ENCODE measurements at places on chromosomes 5 and 9. TPM values are rescaled to one million over a fixed set of nuclear protein-coding genes. Genes with fewer than 3 reads are reported as not detected.

- DNase-seq = no peak
These were observed 34.5 kb upstream of the LMNB1 start for GRCh38 chr5:126742425-126742824.

GRCh38 chr5:177361418-177362291, 3.9 kb downstream of the RGS14 start:
- no peak for DNase-seq

- DNase-seq = no peak
These were observed 3.5 kb upstream of the ZNF366 start for GRCh38 chr5:72510610-72511181.

- DNase-seq = no peak
These were observed 5.5 kb upstream of the ITK start for GRCh38 chr5:157175071-157175612.

GRCh38 chr9:83188277-83188676, 125.3 kb upstream of the RASEF start:
- no peak for DNase-seq

DNA sequence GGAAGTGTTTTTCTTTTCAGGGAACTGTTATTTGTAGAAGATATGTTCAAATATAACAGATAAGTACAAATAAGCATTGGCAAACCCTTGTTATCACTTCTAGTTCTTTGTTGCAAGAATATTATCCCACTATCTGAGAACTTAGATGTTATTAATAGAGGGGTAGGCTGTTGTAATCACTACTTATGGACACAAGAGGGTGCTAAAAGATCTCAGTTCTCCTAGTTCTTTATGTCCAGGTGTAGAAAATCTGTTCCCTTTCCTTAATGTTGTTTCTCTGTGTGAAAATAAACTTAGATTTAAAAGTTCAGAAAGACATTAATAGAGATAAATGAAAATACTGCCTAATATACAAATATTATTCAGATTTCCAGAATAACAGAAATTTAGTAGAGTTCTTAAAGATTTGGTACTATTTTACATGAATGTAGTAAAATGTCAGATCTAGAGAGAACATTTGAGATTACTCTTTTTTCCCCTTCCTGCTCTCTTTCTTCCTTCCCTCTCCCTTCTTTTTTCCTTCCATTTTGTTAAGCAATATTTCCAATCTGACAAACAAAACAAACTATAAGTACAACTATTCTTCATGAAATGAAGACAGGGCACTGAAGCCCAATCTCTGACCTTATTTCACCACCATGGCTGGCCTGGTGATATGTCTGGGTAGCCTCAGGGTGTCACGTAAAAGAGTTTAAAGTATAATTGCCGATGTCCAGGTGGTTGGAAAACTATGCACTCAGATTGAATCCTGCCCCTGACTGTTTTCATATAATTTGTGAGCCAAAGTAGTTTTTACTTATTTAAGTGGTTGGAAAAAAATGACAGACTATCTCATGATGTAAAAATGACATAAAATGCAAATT, 43.6 kb upstream of the C5orf46 start:
- no peak for DNase-seq

DNA sequence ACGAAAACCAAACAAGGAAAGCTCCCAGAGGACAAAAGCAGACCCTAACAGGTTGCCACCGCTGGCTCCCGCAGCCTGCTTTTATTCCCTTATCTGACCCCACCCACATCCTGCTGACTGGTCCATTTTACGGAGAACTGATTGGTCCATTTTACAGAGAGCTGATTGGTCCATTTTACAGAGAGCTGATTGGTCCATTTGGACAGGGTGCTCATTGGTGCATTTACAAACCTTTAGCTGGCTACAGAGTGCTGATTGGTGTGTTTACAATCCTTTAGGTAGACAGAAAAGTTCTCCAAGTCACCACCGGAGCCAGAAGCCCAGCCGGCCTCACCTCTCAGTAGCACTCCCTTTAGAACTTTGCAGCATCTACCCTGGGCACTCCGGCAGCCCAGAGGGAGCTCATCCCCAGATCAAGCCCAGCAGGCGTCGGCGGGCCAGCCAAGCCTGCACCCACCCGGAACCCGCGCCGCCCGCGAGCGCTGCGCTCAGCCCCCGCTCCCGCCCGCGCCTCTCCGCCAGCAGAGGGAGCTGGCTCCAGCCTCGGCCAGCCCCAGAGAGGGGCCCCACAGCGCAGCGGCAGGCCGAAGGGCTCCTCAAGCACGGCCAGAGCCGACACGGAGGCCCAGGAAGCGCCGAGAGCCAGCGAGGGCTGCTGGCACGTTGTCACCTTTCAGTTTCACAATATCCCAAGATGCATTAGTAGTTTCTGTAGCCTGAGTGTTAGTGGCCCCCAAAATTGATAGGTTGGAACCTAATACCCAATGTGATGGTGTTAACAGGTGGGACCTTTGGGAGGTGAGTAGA, 35.3 kb upstream of the CLPTM1L start:
- DNase-seq = no peak

GRCh38 chr5:173320259-173320658, 8.0 kb downstream of the STC2 start:
- DNase-seq = no peak

GRCh38 chr9:109967651-109968642, 187.9 kb downstream of the PALM2AKAP2 start:
- no peak for DNase-seq

DNA sequence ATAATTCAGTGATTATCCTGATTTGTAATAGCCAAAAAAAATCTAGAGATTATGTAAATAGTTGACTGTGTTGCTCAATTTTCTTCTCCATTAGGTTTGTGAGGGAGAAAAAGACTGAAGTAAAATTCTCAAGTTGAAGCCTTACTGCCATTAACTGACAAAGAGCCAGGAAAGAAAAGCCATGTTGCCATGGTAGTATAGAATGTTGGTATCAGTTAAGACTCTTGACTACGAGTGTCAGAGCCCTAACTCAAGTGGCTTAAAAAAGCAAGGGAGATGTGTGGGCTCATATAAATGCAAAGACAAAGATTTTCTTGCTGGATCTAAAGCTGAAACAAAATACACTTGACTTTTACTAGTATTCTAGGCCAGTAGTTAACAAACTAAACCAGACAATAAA, 571.7 kb downstream of the KCTD16 start:
- DNase-seq = no peak

- no peak for DNase-seq
These were observed 19.8 kb downstream of the SLC22A4 start for GRCh38 chr5:132313961-132314432.

DNA sequence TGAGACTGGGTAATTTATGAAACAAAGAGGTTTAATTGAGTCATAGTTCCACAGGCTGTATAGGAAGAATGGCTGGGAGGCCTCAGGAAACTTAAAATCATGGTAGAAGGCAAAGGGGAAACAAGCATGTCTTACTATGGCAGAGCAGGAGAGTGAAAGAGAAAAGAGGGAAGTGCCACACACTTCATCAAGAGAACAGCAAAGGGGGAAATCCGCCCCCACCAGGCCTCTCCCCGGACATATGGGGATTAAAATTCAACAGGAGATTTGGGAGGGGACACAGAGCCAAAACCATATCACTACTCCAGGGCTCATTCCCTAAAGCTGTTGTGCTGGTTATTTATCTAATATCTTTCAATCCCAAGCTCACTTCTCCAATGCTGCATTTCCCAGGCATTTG, 50.2 kb upstream of the NR3C1 start:
- DNase-seq = no peak

DNA sequence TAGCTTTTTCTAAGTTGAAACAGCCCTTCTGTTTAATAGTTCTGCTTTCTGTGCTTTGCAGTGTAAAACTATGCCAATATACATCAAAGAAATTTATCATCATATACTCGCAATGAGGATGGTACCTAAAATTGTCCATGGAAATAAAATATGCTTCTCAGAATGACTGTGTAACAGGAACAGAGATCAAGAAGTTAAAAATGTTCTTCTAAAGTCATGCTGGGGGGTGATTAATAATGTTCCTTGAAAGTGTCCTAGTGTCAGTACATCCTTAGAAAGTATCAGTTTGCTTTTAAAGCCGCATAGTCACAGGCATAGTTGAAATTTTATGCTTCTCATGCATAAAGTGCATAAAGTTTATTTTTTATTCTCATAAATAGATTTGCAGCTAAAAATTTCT, 4.0 kb upstream of the LRRC70 start:
- no peak for DNase-seq

DNA sequence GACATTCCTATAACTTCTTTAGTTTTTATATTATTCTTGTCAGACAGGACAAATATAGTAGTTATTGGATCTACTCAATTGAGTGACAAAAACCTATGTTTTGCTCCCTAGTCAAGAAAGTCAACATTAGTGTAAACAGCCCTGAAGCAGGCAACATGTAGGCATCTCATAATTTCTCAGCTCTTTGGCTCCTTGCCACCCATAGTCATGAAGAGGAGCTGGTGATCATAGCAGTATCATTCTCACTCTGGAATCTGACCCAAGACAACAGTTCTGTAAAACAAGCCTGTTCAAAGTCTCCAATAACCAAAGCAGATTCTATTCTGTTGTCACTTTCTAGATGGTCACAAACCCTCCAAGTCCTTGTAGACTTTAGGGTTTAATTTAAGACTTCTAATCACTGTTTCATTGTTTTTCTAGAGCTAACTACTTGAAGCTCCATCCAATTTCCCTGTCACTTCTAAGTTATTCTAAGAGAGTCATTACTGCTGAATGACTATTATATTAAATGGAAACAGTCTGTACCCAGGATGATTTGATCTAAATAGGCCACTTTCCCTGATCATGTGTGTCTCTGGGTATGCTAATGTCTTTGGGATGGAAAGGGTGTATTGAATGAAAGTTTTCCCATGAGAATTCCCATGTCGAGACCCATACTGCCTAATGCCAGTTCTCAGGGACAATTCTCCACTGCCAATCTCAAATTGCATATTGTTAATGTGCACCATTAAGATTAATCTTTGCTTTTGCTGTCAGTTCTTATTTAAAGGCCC, 533.3 kb downstream of the ACTL7B start:
- no peak for DNase-seq

GRCh38 chr5:76468635-76469425, 65.7 kb downstream of the IQGAP2 start:
- DNase-seq = no peak

- no peak for DNase-seq
These were observed 2257.5 kb upstream of the C9orf72 start for GRCh38 chr9:29830821-29831220.

- DNase-seq = no peak
These were observed 1.3 kb downstream of the MED10 start for GRCh38 chr5:6376974-6377520.

GRCh38 chr5:147751156-147751830, 31.2 kb downstream of the JAKMIP2 start:
- DNase-seq = no peak

GRCh38 chr5:2751592-2752021, at the start of gene IRX2:
TSS of gene IRX2 (minus strand) at chr5:2751677. CDS start at chr5:2751413, 264 bp downstream.
- DNase-seq = peak; percentile 96

GRCh38 chr5:41878643-41879478, 8.6 kb upstream of the OXCT1 start:
- DNase-seq = no peak

GRCh38 chr5:96147866-96148265, 186.2 kb upstream of the ELL2 start:
- DNase-seq = no peak

- DNase-seq = no peak
These were observed 279.7 kb upstream of the MSX2 start for GRCh38 chr5:174444479-174445188.

The MZB1 gene
- total RNA-seq = 35.4 TPM

The RASEF gene
- total RNA-seq = 39.3 TPM

The IRX1 gene
- total RNA-seq = 27.8 TPM

The ELOVL7 gene
- total RNA-seq = 6.1 TPM

The SPATA31A7 gene
- not detected for total RNA-seq

The STK32A gene
- 3.5 TPM for total RNA-seq

The TIMD4 gene
- total RNA-seq = not detected

The LMX1B gene
- 0.16 TPM for total RNA-seq

The KIF20A gene
- total RNA-seq = not detected

The ACTBL2 gene
- not detected for total RNA-seq

The CCNB1 gene
- total RNA-seq = 5.6 TPM

The PCDHB11 gene
- 4.6 TPM for total RNA-seq

The CHSY3 gene
- total RNA-seq = 3.7 TPM

The FOXD1 gene
- total RNA-seq = 0.29 TPM

The PCDHA2 gene
- 0.33 TPM for total RNA-seq

The NTRK2 gene
- total RNA-seq = 112 TPM

The CBY3 gene
- not detected for total RNA-seq
